ENCODE measurements at places on chromosomes 13 and 19. TPM values are rescaled to one million over a fixed set of nuclear protein-coding genes. Genes with fewer than 3 reads are reported as not detected.

NOTCH3 gene
- total RNA-seq = 4.6 TPM

TYROBP gene
- 20.2 TPM for total RNA-seq

GIPC1 gene
- total RNA-seq = 28.2 TPM

MLNR gene
- not detected for total RNA-seq

ADM5 gene
- total RNA-seq = 0.86 TPM

IPO5 gene
- 44.8 TPM for total RNA-seq

ZNF578 gene
- not detected for total RNA-seq
